ENCODE measurements at places on chromosomes 5 and 9.

- no peak for DNase-seq
These were observed 503.0 kb upstream of the ZNF608 start for GRCh38 chr5:125249400-125249799.

DNA sequence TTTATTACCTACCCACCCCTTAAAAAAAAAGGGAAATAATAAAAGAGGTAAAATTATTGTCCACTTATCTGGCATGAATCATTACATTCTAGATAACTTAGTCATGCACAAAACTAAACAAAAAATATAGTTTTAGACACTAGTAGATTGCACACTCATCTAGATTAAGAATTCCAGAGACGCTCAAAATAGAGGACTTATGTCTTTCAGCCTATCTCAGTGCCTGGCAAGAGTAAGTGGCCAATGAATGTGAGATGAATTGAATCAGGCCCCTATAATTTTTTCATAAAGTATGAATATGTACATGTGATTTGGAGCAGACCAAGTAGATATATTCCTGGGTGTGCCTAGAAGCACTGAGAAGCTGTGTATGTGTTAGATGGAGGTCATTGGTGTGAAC, 2.0 kb upstream of the RXFP3 start:
- DNase-seq: no peak

- peak; percentile 39 for DNase-seq
These were observed 1.3 kb downstream of the CD74 start for GRCh38 chr5:150411245-150411979.

DNA sequence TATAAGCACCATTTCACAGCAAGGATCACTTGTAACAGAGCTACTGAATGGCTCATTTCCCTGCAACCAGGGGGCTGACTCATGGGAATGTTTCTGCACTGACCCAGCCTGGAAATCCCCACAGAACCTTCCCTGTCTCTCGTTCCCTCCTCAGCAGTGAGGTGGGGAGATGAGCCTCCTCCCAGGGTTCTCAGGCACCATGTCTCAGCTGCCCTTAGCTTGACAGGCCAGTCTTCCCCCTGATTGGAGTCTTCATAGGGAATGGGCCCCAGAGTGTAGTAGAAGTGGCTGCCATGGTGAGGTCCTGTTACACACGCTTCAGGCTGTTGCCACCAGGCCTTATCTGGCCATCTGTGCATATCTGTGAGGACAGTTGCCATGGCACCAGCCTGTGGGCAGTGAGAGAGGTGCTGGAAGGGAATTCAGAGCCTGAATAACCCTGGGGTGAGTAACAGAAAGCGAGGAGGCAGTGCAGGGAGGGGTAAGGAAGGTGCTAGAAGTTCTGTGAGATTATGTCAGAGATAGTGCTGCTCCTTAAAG, 324.4 kb downstream of the ENC1 start:
- no peak for DNase-seq

DNA sequence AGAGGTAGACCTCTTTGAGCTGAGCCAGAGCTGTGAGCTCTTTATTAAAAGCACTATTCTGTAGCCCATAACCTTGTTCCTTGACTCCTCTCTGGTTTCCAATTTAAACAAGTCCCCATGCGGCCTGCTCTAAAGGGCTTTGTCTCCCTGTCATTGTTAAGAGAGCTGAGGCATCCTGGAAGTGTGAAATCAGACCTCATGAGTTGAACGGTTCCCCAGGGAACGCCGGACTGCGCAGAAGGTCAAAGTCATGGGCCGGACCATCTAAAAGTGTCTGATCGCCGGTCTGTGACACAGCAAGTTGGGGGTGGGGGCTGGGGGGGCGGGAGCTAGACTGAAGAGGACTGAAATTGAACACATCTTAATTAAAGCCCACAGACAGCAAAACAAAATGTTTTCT, 265.8 kb downstream of the SLF1 start:
- peak; percentile 23 for DNase-seq

GRCh38 chr5:96885518-96886338, 9.4 kb downstream of the ERAP2 start:
- DNase-seq: no peak

DNA sequence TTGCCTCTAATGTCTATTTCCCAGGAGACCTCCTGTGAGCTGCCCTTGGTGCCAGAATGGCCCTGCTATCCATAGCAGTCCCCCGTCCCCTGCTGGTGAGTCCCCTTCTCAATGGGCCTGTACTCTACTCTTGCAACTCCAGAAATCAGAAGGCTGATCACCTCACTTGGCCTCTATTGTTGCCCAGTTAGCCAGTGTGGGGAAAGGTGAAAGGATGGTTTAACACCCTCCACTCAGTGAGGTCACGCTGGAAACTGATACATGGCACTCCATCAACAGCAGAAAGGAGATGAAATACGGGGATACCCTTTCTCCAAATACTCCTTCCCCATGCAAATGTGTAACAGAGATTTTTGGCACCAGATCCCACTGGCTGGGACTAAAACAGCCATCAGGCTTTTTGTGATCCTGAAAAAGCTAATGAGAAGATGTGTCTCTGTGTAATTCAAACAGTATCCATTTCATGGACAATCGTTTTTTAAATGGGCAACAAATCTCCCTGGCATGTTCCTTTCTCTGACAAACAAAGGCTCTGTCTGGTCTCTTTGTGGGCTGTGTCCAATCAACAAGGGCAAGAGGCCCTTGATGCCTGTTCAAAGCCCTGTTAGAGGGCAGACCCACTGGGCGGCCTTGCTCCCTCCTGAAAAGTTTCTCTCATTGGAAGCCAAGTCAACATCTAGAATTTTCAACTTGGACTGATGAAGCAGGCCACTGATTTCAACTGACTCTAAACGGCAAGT, 343.7 kb downstream of the SPOCK1 start:
- DNase-seq: no peak

DNA sequence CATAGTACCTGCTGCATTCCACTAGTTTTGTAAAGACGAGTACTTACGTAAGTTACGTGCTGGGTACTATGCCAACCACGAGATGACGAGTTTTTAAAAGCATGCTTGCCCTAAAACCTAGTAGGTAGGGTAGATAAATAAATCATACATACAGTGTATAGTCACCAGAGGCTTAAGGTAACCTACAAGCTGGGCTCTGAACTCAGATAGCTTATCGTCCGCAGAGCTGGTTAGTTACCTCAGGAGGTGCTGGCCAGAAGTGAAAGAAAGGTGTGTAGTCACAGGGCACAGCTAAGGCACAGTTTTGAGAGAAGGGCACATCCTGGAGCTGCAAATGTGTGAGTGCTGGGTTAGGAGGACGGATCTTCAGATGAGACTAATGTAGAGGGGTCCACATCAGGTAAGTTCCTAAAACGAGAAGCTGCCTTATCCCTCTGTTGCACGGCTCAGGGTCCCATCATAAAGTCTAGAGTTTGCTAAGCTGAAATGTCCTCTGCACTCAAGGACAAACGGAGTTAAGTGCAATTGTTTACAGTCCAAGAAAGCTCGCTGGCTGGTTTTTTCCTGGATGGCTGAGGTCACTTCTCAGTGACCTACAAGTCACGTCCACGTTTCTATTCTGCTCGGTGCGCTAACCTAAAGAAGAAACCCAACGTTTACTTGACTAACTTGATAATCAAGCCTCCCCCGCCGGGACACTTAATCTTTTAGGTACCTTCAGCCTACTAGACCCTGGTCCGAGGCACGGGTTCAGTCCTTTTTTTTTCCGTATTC, 1.1 kb upstream of the SNX24 start:
- DNase-seq: no peak

GRCh38 chr9:107375651-107376369, 92.7 kb downstream of the RAD23B start:
- DNase-seq: no peak

GRCh38 chr5:55440188-55440646, 94.5 kb downstream of the PLPP1 start:
- DNase-seq: no peak

DNA sequence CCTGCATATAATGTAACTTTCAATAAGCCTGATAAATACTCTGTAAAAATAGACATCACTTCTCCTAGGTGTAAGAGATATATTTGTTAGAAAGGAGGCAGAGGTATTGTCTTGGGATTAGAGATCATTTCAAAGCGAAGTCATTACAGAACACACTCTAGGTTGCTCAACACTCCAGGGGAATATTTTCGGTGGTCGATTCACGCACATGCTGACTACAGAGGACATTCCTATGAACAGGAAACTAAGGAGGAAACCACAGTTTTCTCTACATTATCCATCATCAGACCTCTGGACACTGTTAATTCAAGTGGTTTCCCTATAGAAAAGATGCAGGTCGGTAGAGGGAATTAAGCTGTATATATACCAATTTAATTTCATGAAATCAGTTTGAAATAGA, 370.0 kb downstream of the NDUFS4 start:
- DNase-seq: no peak

GRCh38 chr9:121718501-121718900, 67.1 kb downstream of the DAB2IP start:
- no peak for DNase-seq

DNA sequence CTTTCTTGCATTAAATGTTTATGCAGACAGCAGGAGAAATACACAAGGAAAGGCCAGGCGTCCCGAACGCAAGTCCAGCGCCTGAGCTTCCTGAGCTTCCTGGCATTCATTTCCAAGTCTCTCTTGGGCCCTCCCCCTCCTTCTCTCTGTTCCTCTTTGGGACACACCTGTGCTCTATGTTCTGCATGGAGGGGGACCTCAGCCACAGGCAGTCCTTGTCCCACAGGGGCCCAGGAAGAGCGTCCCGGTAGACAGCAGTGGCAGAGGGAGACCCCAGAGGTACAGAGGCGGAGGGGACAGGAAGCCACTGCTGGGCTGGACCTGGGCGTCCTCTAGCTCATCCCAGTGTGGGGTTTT, 221.3 kb downstream of the C9orf50 start:
- no peak for DNase-seq

- no peak for DNase-seq
These were observed 152.6 kb downstream of the MED27 start for GRCh38 chr9:131927091-131927490.

DNA sequence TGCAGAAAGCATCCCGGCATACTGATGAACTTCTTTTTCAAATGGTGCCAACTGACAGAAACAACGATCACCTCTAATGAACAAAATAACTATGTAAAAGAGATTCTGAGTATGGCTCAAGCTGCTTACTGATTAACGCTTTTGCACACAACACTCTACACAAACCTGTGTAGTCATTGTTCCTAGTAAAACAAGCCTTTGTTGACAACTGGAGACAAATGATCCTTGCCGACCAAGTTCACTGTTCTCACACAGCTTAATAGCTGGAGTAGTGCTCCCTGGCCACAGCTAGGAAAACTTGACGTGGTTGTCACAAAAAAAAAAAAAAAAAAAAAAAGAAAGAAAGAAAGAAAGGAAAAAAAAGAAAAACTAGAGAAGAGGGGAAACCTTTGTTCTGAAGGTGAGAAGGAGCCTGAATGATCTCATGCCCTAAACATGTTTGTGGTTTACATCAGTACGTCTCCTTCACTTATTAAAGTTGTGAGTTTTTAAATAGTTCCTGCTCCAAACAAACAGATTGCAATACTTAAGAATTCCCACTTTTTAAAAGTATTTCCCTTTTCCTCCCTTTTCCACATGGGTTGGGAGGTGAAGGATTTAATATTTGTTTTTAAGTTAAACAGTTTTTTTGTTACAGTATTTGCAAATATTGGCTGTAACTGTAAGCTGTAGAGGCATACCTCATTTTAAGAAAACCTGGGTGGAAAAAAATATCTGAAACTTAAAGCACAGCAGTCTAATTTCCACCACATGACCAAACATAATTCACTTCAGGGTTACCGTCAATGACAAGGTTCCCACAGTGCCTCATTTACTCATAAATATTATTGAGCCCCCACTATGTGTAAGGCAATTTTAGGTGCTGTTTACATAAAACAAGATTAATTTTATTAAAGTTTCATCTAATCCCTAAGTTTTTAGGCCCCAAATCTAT, 63.7 kb downstream of the GLIS3 start:
- no peak for DNase-seq

- no peak for DNase-seq
These were observed 151.4 kb downstream of the TLE1 start for GRCh38 chr9:81537964-81538363.

- no peak for DNase-seq
These were observed 18.3 kb upstream of the ZFYVE16 start for GRCh38 chr5:80389580-80389979.

DNA sequence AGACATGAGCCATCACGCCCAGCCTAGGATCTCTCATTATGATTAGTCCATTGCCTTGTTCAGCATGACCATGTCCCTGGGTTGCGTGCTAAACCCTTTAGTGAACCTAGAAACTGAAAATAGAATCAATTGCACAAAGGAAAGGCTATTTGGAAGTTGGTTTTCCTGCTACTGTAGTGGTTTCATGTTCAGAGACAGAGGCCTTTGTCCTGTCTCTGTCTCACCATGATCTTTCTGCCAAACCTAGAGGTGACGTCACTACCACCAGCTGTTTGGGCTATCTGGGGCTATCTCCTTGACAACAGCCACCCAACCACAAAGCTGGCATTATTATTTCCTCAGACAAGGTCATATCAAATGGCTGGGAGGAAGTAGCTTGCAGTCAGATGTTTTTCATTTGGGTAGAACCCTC, 4.0 kb upstream of the CDK5RAP2 start:
- DNase-seq: peak; percentile 41

DNA sequence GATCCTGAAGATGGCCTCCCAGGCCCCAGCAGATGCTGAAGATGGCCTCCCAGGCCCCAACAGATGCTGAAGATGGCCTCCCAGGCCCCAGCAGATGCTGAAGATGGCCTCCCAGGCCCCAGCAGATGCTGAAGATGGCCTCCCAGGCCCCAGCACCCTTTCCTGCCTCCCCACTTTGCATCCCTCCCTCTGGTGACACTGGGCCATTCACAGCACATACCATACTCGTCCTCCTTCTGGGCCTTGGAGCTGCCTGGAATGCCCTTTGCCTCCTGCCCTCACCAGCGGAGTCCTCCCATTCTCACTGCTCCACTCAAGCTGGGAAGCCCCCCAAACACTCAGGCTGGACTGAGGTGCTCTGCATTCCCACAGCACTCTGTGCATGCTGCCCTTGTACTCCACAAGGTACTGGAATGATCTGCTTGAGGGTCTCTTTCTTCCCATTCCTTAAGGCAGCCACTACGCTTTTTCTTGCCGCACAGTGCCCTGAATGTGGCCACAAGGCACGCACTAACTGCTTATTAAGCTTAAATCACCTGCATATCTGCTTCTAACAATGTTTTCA, 550.0 kb downstream of the BNC2 start:
- no peak for DNase-seq

- no peak for DNase-seq
These were observed 75.1 kb upstream of the FBN2 start for GRCh38 chr5:128613128-128613527.

GRCh38 chr9:34454571-34455065, 3.8 kb downstream of the FAM219A start:
- peak; percentile 44 for DNase-seq

GRCh38 chr5:154395407-154396106, 50.2 kb upstream of the SAP30L start:
- no peak for DNase-seq

- no peak for DNase-seq
These were observed 2.4 kb upstream of the IL7R start for GRCh38 chr5:35854248-35854647.

Measured in D341Med (cell line).